ENCODE measurements at places on chromosomes 13 and 19.

DNA sequence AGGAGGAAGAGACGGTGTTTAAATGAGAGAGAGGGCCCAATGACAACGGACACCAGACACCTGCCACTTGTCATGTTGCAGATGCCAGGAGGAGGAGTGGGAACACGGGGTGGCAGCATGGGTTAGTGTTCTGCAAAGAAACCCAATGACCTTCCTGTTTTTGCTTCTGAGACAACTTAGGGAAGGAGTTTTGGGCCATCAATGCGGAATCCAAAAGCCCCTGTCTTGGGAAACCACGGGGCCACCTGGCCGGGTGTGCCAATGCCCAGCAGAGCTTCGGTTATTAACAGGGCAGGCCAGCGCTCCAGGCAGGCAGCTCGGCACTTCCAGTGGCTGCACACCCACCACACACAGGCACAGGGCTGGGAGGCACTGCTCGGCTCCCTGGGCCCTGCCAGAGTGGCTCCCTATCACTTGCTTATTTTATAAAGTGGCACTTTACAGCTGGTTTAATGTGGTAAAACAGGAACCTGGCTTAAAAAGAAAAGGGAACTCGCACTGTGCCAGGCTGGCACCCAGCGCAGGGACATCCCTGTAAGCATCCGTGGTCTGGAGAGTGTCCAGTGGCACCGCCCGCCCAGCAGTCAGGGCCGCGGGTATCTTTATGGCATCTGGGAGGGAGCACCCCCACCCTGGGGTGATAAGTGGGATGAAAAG, 19.1 kb downstream of the ELL start:
- no peak for DNase-seq

- DNase-seq: no peak
These were observed 8.4 kb downstream of the MKNK2 start for GRCh38 chr19:2042485-2043250.

- DNase-seq: no peak
These were observed 27.4 kb downstream of the ZC3H13 start for GRCh38 chr13:46025157-46025556.

- DNase-seq: no peak
These were observed 562.4 kb downstream of the IRS2 start for GRCh38 chr13:109224033-109224432.

- DNase-seq: no peak
These were observed 36.9 kb downstream of the RASA3 start for GRCh38 chr13:114095486-114095885.

DNA sequence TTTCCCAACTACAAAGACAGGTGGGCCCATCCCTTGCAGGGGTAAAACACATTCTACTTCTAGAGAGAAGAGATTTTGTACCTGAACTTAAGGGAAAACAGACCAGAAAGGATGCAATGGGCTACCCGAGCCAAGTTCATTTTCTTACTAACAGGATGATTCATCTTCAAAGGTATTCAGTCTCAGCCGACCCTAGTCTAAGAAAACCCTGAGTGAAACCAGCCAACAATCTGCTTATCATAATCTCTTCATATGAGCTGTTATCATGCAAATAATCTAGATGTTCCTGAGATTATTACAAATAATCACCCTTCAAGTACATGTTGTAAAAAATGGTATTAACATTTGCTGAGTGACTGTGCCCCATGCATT, 15.6 kb downstream of the PABPC3 start:
- no peak for DNase-seq
